ENCODE measurements at places on chromosomes 12 and 14. TPM values are rescaled to one million over a fixed set of nuclear protein-coding genes. Genes with fewer than 3 reads are reported as not detected.

GRCh38 chr12:52796429-52796794, 495 bp upstream of the KRT3 start:
- DNase-seq = no peak

- DNase-seq = no peak
These were observed 56.4 kb downstream of the IFT81 start for GRCh38 chr12:110180591-110181005.

DNA sequence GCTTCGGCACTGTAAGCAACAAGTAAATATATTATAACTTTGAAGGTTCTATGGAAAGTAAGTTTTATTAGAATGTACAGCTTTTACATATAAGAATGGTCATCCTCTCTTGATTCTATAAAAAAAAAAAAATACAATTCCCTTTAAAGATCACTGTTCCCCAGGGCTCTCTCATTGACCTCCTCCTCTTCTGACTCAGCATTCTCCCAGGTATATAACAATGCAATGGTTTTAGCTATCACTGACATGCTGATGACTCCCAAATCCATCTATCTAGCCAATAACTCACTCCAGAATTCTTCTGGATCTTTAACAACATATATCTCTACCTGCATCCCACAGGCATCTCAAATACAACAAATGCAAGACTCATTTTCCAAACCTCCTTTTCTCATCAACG, 62.7 kb downstream of the EEA1 start:
- no peak for DNase-seq

GRCh38 chr12:12582193-12582881, 19.7 kb upstream of the DUSP16 start:
- no peak for DNase-seq

DNA sequence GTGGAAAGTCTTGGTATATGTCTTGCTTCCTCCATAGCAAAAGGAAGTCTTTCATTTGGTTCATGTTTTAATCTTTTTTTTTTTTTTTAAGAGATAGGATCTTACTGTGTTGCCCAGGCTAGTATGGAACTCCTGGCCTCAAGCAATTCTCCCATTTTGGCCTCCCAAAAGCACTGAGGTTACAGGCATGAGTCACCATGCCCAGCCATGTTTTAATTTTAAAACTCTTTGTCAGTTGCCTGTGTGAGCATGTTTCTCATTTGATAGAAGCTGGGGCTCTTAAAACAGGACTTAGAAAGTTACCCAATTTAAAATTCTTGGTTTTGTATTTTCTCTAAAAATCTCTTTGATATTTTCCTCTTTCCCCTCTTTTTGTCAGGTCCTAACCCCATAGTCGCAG, 45.0 kb upstream of the REP15 start:
- DNase-seq = no peak

DNA sequence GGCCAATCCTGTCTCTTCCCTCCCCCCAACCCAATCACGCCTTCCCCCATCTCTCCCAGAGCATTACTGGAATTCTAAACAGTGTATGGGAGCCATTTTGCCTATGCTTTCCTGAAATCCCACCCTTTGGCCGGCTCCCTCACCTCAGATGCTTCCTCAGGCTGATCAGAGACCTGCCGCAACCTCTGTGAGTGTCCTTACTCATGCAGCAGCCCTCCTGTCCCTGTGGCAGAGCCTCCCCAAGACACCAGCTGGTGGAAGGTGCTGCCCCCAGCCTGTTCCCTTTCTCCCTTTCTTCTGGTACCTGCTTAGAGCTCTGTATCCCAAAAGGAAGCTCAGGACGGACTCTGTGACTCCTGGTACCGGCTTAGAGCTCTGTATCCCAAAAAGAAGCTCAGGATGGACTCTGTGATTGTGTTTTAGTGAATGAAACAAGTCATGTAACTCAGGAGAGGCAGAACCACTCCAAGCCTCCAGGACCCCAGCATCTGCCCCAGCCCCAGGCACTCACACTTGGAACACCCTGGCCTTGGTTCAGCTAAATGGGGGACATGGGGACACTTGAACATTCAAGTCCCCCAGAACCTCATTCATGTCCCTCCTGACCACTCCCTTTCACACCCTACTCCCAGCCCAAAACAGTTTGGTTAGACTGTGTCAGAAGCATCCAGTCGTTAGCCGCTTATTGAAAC, 29.3 kb upstream of the RIN3 start:
- DNase-seq = no peak

- DNase-seq = no peak
These were observed 63.5 kb downstream of the DGLUCY start for GRCh38 chr14:91177073-91178034.

DNA sequence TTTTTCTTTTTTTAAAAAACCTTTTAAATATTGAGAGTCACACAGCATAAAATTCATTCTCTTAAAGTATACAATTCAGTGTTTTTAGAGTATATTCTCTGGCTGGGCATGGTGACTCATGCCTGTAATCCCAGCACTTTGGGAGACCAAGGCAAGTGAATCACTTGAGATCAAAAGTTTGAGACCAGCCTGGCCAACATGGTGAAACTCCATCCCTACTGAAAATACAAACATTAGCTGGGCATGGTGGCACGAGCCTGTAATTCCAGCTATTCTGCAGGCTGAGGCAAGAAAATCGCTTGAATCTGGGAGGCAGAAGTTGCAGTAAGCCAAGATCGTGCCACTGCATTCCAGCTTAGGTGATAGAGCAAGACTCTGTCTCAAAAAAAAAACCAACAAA, 68.4 kb upstream of the BCAT1 start:
- no peak for DNase-seq

DNA sequence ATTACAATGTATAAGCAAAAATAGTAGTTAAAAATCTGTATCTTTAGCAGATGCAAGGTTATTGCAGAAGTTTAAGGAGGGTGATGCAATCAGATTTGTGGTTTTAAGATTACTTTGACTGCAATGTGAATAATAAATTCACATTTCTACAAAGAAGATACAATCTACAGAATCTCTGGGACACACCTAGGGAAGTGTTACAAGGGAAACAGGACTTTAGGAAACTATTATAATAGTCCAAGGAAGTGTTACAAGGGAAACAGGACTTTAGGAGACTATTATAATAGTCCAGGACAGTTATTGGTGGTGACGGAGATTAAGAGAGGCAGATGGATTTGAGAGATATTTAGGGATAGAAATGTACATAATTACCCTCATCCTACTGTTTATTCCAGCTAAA, 154.4 kb upstream of the GARIN6 start:
- DNase-seq = no peak

- DNase-seq = no peak
These were observed 152.1 kb upstream of the GSC start for GRCh38 chr14:94921882-94922585.

DNA sequence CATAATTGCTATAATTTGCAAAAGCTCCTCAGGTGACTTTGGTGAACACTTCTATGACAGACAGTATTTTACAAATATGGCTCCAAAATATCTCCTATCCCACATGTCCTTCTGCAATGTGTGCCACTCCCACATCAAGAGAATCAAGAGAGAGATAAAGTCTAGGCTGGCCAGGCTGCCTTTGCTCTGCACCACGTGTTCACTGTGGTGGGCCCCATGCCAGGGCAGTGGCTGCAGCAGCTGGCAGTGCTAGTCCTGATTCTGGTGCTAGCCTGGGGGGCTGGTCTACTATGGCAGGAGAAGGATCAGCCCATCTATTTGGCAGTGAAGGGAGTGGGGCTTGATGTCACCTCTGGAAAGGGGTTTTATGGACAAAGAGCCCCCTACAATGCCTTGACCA, 86.3 kb downstream of the DRAM1 start:
- DNase-seq = no peak

DNA sequence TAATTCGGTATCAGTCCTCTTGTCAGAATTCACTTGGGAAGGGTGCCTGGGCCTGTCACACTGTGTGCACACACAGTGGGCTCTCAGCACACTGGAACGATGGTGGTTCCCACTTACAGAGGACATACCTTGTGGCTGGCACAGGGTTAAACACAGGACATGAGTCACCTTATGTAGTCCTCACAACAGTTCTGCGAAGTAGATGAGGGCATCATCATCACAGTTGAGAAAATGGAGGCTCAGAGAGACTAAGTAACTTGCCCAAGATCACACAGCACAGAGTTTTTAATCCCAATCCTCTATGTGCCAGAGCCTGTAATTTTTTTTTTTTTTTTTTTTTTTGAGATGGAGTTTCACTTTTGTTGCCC, 90.7 kb downstream of the NINJ2 start:
- DNase-seq = no peak

DNA sequence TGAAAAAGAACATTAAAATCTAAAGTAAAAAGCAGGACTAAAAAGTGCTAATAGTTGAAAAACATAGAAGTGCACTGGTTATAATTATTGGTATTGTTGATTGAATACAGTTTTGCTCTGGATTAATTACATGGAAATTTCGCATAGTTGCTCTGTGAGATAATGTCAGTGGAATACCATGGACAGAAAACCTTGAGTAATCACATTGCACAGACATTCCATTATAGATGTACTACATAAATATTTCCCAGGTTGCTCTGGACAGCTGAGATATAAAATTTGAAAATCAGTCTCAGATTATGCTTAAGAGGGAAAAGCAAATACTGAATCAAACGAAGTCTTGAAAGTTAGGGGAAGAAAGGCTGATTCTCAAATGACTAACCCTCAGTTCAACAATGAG, 439.3 kb upstream of the FLRT2 start:
- DNase-seq = no peak

GRCh38 chr12:119748497-119748896, 80.6 kb downstream of the PRKAB1 start:
- DNase-seq = no peak

GRCh38 chr14:73878436-73878835, 8.2 kb upstream of the ZNF410 start:
- no peak for DNase-seq

DNA sequence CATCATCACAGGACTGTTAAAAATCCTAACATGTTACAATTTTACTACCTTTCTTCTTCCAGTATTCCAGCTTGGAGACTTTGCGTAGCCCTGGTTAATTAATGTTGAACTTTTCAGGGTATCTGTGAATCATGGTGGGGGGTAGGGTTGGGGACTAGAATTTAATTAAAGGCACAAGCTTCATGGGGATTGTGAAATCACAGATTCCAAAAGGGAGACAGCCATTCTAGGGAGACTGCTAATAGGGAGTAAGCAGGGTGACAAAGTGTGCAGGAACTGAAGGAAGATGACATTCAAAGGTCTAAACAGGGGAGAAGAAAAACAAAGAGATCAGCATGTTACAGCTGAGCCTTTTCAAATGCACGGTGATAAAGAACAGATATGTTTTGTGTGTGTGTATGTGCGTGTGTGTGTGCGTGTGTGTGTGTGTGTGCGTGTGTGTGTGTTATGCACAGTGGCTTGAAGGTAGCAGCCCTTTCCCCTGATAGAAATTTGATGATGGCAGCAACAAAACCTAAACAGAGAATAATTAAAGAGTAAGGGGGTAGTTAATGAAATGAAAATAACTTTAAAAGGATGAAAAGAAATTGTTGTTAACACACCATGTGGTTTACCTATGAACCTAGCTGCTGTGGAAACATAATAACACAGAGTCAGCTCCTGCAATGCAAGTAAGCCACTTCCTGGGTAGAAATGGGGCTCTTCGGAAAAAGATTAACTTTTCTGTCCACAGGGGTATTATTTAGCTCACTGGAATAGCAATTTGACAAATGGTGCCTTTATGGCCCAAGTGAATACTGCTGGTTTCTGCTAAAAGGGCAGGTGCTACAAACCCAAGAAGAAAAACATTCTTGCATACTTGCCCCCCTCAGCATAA, 581.7 kb downstream of the DIO2 start:
- no peak for DNase-seq

GRCh38 chr12:47742253-47742825, 16.3 kb downstream of the RAPGEF3 start:
- no peak for DNase-seq

GRCh38 chr12:124586756-124587155, 19.3 kb upstream of the NCOR2 start:
- DNase-seq = no peak

- DNase-seq = no peak
These were observed 173.0 kb downstream of the KIF26A start for GRCh38 chr14:104311358-104311757.

- DNase-seq = no peak
These were observed 97.9 kb upstream of the SOX5 start for GRCh38 chr12:24047326-24047725.

DNA sequence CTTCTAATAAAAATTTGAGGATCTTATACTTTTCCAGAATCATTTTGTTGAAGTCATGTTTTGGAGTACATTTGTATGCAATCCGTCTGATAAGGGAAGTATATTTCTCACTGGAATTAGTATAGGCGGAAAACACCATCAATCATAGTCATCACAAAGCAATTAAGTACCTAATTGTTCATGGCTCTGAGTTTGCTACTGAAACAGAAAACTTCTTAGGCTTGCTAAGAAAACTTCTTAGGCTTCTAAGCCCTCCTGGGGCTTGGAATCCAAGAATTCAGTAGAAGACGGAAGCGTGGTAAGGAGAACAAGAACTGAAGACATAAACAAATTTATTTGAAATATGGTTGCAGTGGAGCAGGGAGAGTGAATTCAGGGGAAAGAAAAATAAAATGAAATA, 636.3 kb downstream of the DIO2 start:
- no peak for DNase-seq

DNA sequence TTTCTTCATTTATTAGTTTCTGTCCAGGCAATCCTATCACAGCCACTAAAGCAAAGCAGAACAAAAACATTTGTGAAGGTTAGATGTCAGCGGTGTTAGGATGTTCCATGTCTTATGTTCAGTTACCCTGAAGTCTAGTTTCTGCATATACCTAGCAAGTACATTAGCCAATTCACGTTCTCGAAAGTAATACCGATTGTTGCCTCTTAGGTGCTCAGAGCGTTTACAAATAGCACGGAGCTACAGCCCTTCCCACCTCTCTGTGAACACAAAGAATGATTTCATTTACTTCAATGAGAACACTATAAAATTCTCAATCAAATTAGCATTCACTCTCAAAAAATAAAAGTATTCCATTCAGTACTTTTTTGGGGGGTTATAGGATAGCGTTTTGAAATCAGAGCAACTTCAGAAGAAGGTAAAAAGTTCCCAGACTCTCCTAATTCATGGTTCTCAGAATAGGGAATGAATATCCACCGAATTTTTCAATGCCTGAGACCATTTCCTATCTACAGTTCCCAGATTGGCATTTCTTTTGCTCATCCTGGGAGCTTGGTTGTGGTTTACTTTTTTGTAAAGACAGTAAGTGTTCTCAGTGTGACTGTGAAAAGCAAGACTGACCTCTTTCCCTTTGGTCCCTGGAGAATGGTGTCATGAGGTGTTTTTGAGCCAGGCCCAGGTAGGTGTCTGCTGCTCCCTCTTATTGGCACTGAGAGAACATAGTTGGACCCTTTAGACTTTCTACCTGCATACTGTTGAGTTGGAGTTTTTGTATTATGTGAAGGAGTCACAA, 488.0 kb upstream of the RGS6 start:
- DNase-seq = no peak

- DNase-seq = no peak
These were observed 1.6 kb downstream of the MFAP5 start for GRCh38 chr12:8661016-8661415.

The KCNH5 gene
- not detected for total RNA-seq

The ASCL1 gene
- not detected for total RNA-seq

The FBLN5 gene
- total RNA-seq = 1,232 TPM

The TBX3 gene
- total RNA-seq = 2.5 TPM

The C14orf132 gene
- total RNA-seq = 33.2 TPM

The OASL gene
- total RNA-seq = not detected

The RDH11 gene
- 63.3 TPM for total RNA-seq

The OR6C6 gene
- not detected for total RNA-seq

Measured in chondrocyte (in vitro differentiated cells).